HAP-1 (cell line): ENCODE measurements at places on chromosomes 1 and 21.

DNA sequence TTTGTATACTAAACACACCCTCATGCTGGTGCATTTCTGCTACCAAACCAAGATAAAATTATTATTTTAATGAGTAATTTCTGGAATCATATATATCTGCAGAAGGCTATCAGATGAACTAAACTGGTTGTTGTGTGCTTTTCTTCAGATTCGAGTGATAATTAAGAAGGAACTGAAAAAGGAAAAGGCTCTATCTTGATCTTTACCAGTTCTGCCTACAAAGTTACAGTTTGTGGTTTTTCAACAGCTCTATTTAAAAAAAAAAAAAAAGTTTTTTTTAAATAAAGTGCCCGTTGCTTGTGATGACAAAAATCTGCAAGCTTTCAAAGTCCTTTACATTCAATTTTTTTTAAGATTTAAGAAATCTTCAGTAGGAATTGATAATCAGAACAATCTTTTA is 13.6 kb downstream of the DENND1B start:
- DNase-seq: no peak

- DNase-seq: no peak
Observed at GRCh38 chr1:58785442-58786058, 1.7 kb upstream of the JUN start.

- no peak for DNase-seq
Observed at GRCh38 chr1:39671793-39672550, at the start of gene NT5C1A. NT5C1A (minus strand) TSS chr1:39672107; CDS start chr1:39672038, 69 bp downstream.

GRCh38 chr1:112508278-112509004 is at the start of gene WNT2B:
WNT2B (plus strand) TSS chr1:112508965; CDS start chr1:112509263, 298 bp downstream.
- peak; percentile 13 for DNase-seq

GRCh38 chr1:162878000-162878596 is 17.1 kb upstream of the CCDC190 start:
- DNase-seq: peak; percentile 70

- DNase-seq: no peak
Observed at GRCh38 chr1:174960362-174960761, 39.4 kb upstream of the CACYBP start.

- DNase-seq: no peak
Observed at GRCh38 chr1:164382384-164382783, 176.6 kb upstream of the PBX1 start.

DNA sequence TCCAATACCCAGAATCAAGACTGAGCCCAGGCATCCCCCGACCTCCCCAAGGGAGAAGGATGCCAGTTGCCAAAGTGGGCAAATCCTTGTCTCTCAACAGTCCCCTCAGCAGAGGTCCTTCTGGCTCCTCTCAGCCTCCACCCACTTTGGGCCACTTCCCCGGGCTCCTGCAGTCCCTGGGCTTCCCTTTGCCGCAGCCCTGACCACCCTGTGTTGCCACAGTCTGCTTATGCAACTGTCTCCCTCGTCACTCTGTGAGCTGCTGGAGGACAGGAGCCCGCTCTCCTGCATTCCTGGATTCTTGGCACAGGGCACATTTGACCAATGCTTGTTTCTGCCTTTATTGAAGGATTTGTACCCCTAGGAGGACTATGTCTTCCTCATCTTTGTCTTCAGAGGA is 2.9 kb upstream of the LRP8 start:
- DNase-seq: no peak

DNA sequence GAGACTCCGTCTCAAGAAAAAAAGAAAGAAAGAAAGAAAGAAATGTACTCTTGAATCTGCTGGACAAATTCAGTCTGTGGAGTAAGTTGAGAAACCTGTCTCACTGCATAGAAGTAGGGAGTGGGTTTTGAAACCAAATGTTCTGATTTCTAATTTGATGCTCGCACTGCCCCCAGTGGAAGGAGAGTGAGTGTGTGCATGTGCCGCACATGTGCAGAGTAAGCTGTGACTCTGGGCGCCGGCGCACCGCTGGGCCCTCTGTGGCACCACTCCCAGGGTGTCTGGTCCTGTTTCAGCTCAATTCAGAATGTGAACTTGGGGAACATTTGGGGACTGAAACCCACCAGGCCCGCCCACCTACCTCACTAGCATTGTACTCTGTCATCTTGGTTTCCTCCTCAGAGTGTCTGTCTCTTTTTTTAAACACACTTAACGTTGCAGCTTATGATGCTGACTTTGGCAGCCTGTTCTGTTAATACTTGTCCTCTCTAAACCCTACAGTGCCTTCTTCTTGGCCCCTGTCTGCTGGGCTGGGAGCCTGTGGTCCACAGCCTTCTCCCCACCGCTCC is 104.6 kb downstream of the CACNA1E start:
- DNase-seq: peak; percentile 14

- DNase-seq: no peak
Observed at GRCh38 chr1:78790174-78790573, 140.5 kb downstream of the IFI44 start.

- DNase-seq: no peak
Observed at GRCh38 chr1:116804736-116805135, 50.5 kb downstream of the CD2 start.

DNA sequence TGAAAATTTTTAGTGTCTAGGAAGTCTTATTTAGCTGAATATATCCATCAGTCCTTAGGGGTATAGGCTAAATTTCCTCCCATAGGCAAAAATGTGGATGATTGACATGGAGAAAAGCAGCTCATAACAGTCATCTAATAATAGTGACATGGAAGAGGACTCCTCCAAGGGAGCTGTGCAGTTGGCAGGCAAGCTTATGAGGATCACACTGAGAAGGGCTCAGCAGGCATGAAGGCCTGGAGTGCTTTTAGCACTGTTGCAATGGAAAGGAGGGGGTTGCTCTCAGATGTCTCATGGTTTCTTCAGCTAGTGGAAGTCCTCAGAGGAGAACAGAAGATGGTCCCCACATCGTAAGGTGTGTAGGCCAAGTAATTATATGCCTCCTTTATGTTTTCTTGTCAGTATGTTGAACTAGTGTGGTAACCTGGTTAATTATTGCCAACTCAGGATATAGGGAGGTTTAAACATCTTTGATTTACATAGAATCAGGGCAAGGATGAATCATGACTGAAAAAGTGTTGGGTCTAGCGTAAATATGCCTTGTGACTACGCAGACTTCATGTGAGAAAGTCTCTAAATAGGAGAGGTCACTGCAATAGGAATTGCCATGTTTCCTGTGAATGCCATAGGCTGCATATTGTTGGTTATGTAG is 18.9 kb downstream of the VN1R5 start:
- DNase-seq: no peak

DNA sequence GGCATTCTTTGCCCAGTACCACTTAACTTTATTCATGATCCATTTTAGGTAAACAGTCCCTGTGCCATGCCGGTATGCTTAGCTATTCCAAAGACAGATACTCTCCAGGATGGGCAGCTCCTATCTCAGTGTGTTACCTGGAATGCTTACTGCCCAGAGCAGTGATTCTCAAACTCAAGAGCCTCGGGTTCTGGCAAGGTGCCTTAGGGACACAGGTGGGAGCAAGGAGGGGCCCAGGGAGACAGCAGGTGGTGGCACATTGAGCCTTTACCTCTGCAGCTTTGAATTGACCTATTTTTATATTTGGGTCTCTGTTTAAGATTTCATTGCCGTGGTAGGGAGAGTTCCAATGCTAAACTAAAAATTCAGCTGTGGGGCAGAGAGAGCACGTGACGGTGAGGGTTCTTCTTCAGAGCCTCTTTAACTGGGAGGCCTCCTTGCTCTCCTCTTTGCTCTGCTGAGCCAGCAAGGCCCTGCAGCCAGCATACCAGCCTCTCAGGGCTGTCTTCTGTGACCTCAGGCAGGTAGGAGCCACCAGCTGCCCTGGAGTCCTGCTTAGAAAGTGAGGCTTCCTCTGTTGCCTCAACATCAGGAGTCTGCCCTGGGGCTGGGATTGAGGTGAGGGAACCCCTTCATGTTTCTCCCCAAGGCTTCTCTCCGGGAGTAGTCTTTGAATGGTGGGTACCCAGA is 20.2 kb downstream of the PHGDH start:
- DNase-seq: no peak

GRCh38 chr1:184590163-184590750 is 164.4 kb downstream of the EDEM3 start:
- no peak for DNase-seq

DNA sequence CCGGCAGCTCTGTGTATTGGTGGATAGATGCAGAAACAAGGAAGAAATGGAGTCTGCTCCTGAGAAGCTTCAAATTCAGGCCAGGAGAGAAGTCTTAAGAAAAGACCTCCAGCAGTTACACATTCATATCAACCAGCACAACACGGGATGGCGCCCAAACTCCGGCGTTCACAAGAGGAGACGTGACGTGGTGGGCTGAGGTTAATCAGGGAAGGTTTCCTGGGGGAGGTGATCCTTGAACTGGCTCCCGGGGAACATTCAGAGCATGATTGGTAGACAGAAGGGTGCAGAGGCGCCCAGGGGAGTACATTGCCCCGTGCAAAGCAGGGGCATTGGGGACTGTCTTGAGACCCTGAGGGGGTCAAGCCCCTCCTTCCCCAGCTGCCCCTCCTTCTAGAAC is 27.7 kb upstream of the SPSB1 start:
- no peak for DNase-seq

DNA sequence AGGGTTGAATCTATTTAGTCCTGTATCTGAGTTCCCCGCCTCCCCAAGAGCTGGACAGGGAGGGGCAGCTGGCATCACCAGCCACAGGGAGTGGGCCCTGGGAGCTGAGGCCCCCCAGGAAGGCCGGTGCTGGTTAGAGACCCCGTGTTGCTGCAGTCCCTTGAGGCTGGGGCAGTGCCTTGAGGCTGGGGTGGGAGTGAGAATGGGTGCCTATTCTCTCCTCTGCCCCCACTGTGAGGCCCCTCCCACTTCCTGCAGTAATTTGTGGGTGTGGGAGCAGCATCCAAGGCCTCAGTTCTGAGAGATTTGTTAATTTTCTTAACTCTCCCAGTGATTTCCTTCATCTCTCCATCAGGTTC is 2.5 kb upstream of the TRAPPC3 start:
- no peak for DNase-seq

DNA sequence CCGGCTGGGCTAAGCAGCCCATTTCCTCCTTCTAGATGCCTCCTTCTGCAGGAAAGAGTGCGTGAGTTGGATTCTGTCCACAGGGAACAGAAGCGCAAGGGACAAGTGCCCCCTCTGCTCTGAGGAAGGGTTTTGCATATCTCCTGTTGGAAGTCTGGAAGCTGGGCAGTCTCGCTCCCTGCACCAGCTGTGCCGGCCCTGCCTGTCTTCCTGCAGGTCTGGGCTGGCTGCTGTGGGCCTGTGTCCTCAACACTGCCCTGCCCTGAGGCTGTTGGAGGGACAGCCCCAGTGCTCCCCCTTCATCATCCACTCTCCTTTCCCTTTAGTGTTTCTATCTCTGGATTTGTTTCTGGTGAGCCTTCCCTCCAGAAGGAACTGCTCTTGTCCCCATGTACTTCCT is 21.8 kb downstream of the ADARB1 start:
- no peak for DNase-seq

DNA sequence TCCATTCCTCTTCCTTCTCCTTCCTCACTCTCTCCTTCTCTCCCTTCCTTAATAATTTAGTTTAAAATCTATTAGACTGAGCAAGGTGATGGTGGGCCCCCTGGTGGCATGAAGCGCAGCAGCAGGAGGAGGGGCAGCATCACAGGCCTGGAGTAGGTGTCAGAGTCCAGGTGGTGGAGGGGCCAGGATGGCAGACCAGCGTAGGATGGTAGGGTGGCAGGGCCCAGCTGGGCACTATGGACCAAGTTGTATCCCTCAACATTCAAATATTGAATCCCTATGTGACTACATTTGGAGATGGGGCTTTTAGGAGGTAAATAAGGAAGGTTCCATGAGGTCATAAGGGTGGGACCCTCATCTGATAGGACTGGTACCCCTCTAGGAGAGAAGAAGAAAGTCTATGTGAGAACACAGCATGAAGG is 61.0 kb downstream of the WDR4 start:
- no peak for DNase-seq

- peak; percentile 45 for DNase-seq
Observed at GRCh38 chr1:40861224-40862003, 749 bp downstream of the CITED4 start.

GRCh38 chr1:221093903-221094791 is 214.9 kb downstream of the HLX start:
- no peak for DNase-seq

DNA sequence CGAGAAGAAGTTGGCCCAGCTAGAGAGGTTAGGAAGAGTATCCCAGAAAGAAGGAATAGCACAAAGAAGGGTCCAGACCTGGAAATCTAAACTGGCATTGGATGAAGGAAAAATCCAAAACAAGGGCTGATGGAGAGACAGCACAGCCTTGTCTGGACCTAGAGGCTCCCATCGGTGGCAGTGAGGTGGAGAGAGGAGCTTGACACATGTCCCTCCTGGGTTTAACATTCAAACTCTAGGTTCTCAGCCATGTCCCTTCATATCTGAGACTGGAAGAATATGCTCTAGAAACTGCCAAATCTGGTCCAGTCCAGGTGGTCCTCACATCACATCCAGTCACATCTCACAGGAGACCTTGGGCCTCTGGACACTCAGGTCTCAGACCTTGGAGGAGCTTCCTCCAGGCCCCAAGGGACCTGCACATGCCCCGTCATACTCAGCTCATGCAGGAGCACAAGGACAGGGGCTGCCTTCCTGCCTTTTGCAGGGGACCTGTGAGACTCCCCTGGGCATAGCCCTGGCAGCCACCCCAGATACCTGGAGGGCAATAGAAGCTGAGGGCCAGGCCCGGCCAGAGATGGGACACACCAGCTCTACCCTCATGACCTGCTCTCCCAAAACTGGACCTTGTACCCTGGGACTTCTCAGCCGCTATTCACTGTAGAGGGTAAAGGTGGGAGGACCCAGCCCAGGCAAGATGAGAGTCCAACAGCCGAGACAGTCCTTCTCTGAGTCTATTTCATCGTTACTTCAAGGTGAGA is 7.5 kb downstream of the TMEM125 start:
- no peak for DNase-seq

- DNase-seq: peak; percentile 70
Observed at GRCh38 chr1:185170291-185170848, 13.4 kb downstream of the SWT1 start.

DNA sequence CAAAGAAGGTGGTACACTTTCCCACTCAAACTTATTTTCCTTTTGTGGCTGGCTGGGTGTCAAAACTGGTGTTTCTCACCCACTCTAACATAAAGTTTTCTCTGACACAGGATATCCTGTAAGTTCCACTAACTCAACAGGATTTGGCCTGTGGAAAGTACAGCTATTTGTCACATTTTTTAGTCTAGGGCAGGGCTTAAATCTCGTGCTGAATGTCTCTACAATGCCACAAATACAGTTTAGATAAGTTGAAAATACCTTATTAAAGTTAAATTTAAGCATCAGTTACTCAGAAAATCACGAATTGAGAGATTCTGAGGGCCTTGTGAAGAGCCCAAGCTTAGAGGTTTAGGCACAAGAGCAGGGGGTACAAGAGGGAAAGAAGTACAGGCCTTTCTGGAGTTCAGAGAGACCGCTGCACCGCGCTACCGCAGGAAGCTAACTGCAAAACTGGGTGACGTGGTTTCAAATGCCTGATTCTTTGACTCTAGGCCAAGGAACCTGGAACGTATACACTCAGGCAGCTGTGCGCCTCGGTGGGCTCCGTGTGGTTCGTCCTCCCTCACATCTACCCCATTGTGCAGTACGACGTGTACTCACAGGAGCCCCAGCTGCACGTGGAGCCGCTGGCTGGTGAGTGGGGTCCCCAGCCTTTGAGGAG is 23.4 kb upstream of the PWP2 start:
- no peak for DNase-seq
